Activated CD4-positive, alpha-beta T cell treated with anti-CD3 and anti-CD28 coated beads, Interleukin-2, amount 10 ng/mL, durations not matched to agents 24 days and 14 days (primary cell): ENCODE measurements at places on chromosomes 1 and 21. TPM values are rescaled to one million over a fixed set of nuclear protein-coding genes. Genes with fewer than 3 reads are reported as not detected.

The OR2T29 gene
- not detected in 2 replicates for total RNA-seq

The EFNA4 gene
- 5.8 and 6.2 TPM in 2 replicates for total RNA-seq

The TBX15 gene
- total RNA-seq, result not detected in 2 replicates

The TSPAN1 gene
- total RNA-seq, result not detected in 2 replicates

The NPPB gene
- not detected in 2 replicates for total RNA-seq

The PADI3 gene
- total RNA-seq, result not detected in 2 replicates

The SLC16A1 gene
- 79.2 and 79.7 TPM in 2 replicates for total RNA-seq

The SGIP1 gene
- total RNA-seq, result not detected in 2 replicates

The FNDC5 gene
- total RNA-seq, result not detected in 2 replicates

The MTR gene
- 50.7 and 51.8 TPM in 2 replicates for total RNA-seq

The BCAR3 gene
- 0.45 and 0.61 TPM in 2 replicates for total RNA-seq

The TPTE gene
- total RNA-seq, result not detected in 2 replicates

The CMPK1 gene
- total RNA-seq, result 104 and 107 TPM in 2 replicates

The HFM1 gene
- total RNA-seq, result not detected in 2 replicates

The SLC44A5 gene
- total RNA-seq, result not detected in 2 replicates

The PM20D1 gene
- total RNA-seq, result 0.16 and 0.71 TPM in 2 replicates

The SPRR3 gene
- total RNA-seq, result not detected in 2 replicates

The NLRP3 gene
- total RNA-seq, result 0.14 and 0.16 TPM in 2 replicates

The SEMA4A gene
- total RNA-seq, result 12.1 and 12.7 TPM in 2 replicates
